Fibroblast of lung (primary cell): ENCODE measurements at places on chromosomes 5 and 9. TPM values are rescaled to one million over a fixed set of nuclear protein-coding genes. Genes with fewer than 3 reads are reported as not detected.

The CER1 gene
- total RNA-seq, result not detected in 2 replicates

The ZNF618 gene
- total RNA-seq, result 5.4 and 8.6 TPM in 2 replicates

The RXRA gene
- 14.6 and 14.9 TPM in 2 replicates for total RNA-seq

The CDC25C gene
- total RNA-seq, result 0.26 and 3.0 TPM in 2 replicates

The CDKN2B-AS1 gene
- 3.9 and 7.6 TPM in 2 replicates for total RNA-seq

The TMEM215 gene
- not detected in 2 replicates for total RNA-seq

The AK8 gene
- 0.17 and 0.26 TPM in 2 replicates for total RNA-seq
